ENCODE measurements at places on chromosomes 2 and 18. TPM values are rescaled to one million over a fixed set of nuclear protein-coding genes. Genes with fewer than 3 reads are reported as not detected.

Gene PTPRM
- 256 TPM for total RNA-seq

Gene RDH14
- total RNA-seq: 19.4 TPM

Gene PROC
- total RNA-seq: not detected

Gene COLEC12
- total RNA-seq: 13.2 TPM

Gene PLB1
- 1.6 TPM for total RNA-seq

Gene TANC1
- 80.0 TPM for total RNA-seq

Gene RBFA
- 39.2 TPM for total RNA-seq

Gene ARHGAP25
- 24.9 TPM for total RNA-seq

Gene SERPINB10
- total RNA-seq: not detected

Gene PLCL1
- 5.0 TPM for total RNA-seq

Gene HOXD3
- 7.2 TPM for total RNA-seq

Gene SLC9A4
- total RNA-seq: not detected

Gene AQP12A
- not detected for total RNA-seq

Gene NTSR2
- total RNA-seq: not detected

Gene TUBA4B
- total RNA-seq: not detected

Gene RAB6C
- not detected for total RNA-seq

Gene CAPN14
- 0.15 TPM for total RNA-seq

Gene MAP3K19
- total RNA-seq: not detected

Gene KLHL29
- total RNA-seq: 8.3 TPM

Gene DLGAP1
- total RNA-seq: 1.6 TPM

Gene PSMD1
- 104 TPM for total RNA-seq

Gene NETO1
- 2.0 TPM for total RNA-seq

Gene NT5C1B
- not detected for total RNA-seq

Gene DNAH6
- not detected for total RNA-seq

Gene DTNA
- 12.3 TPM for total RNA-seq

Gene CXCR1
- not detected for total RNA-seq

Gene DQX1
- total RNA-seq: not detected

Gene STK36
- total RNA-seq: 26.3 TPM

Gene UPP2
- total RNA-seq: not detected

Gene GALNT5
- 0.48 TPM for total RNA-seq

Gene OTOF
- not detected for total RNA-seq

Gene LYG2
- total RNA-seq: not detected

Gene ADD2
- total RNA-seq: 0.47 TPM

Gene LIPG
- total RNA-seq: 123 TPM

Gene ICA1L
- 3.6 TPM for total RNA-seq

Gene PTPN2
- 21.8 TPM for total RNA-seq

Gene ZSWIM2
- not detected for total RNA-seq

Gene GAL3ST2
- not detected for total RNA-seq

Gene KLHL41
- total RNA-seq: 0.87 TPM

Gene PDE6D
- 32.6 TPM for total RNA-seq

Gene GALNT14
- total RNA-seq: 10.4 TPM

Gene TMEM178A
- total RNA-seq: 1.9 TPM

Gene ARID5A
- 20.5 TPM for total RNA-seq

Data from glomerular endothelial cell (primary cell).